Amniotic epithelial cell (primary cell): ENCODE measurements at places on chromosomes 11 and 22.

- DNase-seq, result no peak
Observed at GRCh38 chr11:12209096-12209495, 98.7 kb downstream of the MICAL2 start.

DNA sequence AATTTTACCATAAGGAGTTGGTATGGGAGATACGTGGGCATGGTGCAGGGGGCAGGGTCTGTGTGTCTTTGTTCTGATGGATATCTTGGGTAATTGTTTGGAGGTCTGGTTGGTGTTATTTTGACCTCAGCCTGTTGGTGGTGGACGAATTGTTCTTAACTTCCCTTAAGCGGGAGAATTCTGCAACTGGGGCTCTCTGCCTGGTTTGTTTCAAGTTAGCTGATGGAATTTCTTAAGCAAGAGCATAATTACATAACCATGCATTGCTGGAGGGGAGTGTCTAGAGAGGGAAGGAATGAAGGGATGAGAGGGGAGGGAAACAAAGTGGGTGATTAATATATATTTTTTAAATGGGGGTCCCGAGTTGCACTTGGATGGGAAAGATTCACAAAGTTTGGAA lies 908.5 kb upstream of the RAG2 start:
- peak; percentile 81 for DNase-seq

GRCh38 chr11:62546244-62546928 lies at the start of gene AHNAK:
Gene AHNAK (minus strand): TSS chr11:62546806. CDS start chr11:62536098, 10,708 bp downstream.
- DNase-seq, result no peak

GRCh38 chr22:50729391-50730012 lies 8.5 kb upstream of the ACR start:
- DNase-seq, result no peak
